ENCODE measurements at places on chromosomes 2 and 18. TPM values are rescaled to one million over a fixed set of nuclear protein-coding genes. Genes with fewer than 3 reads are reported as not detected.

FSIP2 gene
- 5.9 TPM for total RNA-seq

GRP gene
- total RNA-seq: not detected

TIA1 gene
- 86.8 TPM for total RNA-seq

SFT2D3 gene
- total RNA-seq: 6.0 TPM

C2orf92 gene
- 4.6 TPM for total RNA-seq

RAB27B gene
- 12.5 TPM for total RNA-seq

RAB12 gene
- total RNA-seq: 11.2 TPM

PTMA gene
- 1,836 TPM for total RNA-seq

SPC25 gene
- 16.0 TPM for total RNA-seq

UGT1A1 gene
- 1.2 TPM for total RNA-seq

MYCN gene
- 1.5 TPM for total RNA-seq

AQP12B gene
- 7.9 TPM for total RNA-seq

CNDP1 gene
- 0.10 TPM for total RNA-seq

POTEC gene
- total RNA-seq: not detected

ZBTB7C gene
- total RNA-seq: 25.1 TPM

DRC1 gene
- total RNA-seq: not detected

NRBP1 gene
- 87.7 TPM for total RNA-seq

SCYGR8 gene
- not detected for total RNA-seq

SERPINB11 gene
- total RNA-seq: not detected

PUS10 gene
- 6.9 TPM for total RNA-seq

FBLN7 gene
- total RNA-seq: 0.10 TPM

HOXD12 gene
- total RNA-seq: not detected

PFN4 gene
- not detected for total RNA-seq

NPHP1 gene
- total RNA-seq: 0.42 TPM

TEKT4 gene
- not detected for total RNA-seq
